ENCODE measurements at places on chromosomes 6 and 20.

GRCh38 chr6:159654483-159655098 lies 38.5 kb downstream of the SOD2 start:
- DNase-seq = peak; percentile 35

DNA sequence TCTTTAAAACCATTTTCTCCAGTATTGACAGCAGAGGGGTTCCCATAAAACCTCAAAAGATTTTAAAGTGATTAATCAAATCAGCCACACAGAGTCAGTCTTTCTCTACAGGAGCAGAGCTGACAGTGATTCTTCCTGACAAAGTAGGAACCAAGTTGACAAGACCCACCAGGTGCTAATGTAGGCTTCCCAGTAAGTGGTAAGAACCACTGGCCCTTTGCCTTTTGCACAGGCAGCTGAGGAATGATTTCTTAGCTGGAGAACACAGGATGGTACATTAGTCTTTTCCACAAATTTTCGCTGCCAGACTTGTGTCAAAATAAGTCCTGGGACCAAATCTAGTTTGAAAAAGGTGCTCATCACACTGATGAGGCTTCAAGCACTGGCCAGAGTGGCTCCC lies 95.8 kb downstream of the ARMC2 start:
- no peak for DNase-seq

GRCh38 chr6:139290787-139291311 lies 949 bp downstream of the TXLNB start:
- DNase-seq = no peak

- DNase-seq = no peak
Measured at GRCh38 chr6:150314230-150315188, 54.3 kb upstream of the IYD start.

GRCh38 chr20:58714340-58714922 lies 21.8 kb downstream of the NPEPL1 start:
- DNase-seq = no peak

DNA sequence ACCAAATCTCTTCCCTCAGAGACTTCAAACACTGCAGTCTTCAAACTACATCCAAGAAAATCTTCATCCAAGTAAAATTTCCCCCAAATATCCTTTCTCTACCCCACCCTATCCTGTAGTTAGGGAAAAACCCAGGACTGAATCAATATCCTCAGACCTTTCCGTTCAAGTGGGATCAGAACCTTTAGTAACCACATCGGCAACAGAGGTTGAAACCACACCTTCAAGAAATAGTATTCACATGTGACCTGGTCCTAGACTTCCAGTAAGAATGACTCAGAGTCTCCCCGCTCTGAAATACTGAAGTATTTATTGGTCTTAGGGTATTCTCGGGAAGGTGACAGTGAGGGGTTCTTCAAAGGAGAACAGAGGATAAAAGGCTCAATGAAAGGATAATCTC lies 8.7 kb downstream of the HLA-DPA1 start:
- DNase-seq = no peak

DNA sequence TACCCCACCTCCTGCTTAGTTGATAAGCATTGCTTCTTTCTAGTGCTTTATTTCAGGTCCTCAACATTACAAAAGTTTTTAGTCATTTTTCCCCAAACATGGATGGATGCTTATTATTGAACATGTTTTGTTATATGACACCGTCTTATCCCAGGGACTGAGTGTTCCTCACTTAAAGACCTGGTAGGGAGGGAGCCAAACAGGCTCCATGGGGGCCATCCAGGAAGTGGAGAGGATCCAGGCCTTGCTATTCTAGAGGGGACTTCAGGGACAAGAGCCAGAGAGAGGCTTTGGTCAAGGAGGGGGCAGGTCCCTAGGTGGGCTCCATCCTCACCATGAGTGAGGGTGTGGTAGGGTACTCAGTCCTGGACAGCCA lies 7.4 kb downstream of the SLC32A1 start:
- no peak for DNase-seq

GRCh38 chr6:128570680-128571063 lies 50.3 kb upstream of the PTPRK start:
- no peak for DNase-seq

DNA sequence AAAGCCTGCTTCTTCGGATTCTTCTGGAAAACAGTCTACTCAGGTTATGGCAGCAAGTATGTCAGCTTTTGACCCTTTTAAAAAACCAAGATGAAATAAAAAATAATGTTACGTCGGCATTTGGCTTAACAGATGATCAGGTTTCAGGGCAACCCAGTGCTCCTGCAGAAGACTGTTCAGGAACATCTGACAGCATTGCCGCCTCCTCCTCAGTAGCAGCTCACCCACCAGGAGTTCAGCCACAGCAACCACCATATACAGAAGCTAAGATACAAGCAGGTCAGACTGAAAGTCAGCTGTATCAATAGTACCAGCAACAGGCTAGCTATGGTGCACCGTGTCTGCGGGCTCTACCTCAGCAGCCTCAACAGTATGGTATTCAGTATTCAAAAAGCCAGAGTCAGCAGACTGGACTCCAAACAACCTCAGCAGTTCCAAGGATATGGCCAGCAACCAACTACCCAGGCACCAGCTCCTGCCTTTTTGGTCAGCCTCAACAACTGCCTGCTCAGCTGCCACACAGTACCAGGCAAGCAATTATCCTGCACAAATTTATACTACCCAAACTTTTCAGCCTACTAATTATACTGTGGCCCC lies 51.9 kb downstream of the BTBD9 start:
- DNase-seq = no peak

DNA sequence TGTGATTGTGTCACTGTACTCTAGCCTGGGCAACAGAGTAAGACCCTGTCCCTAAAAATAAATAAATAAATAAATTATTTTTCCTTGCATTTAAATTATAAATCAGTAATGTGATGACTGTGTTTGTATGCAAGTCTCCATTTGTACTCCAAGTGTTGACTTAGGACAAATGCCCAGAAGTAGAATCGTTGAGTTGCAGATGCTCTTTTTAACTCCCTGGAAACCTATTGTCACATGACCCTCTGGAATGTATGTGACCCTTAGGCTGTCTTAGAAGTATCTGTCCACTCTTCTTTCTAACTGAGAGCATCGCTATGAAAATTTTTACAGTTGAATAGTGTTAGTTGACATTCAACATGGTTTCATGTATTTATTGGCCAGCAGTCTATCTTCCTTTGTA lies 18.8 kb downstream of the OR2A4 start:
- no peak for DNase-seq

DNA sequence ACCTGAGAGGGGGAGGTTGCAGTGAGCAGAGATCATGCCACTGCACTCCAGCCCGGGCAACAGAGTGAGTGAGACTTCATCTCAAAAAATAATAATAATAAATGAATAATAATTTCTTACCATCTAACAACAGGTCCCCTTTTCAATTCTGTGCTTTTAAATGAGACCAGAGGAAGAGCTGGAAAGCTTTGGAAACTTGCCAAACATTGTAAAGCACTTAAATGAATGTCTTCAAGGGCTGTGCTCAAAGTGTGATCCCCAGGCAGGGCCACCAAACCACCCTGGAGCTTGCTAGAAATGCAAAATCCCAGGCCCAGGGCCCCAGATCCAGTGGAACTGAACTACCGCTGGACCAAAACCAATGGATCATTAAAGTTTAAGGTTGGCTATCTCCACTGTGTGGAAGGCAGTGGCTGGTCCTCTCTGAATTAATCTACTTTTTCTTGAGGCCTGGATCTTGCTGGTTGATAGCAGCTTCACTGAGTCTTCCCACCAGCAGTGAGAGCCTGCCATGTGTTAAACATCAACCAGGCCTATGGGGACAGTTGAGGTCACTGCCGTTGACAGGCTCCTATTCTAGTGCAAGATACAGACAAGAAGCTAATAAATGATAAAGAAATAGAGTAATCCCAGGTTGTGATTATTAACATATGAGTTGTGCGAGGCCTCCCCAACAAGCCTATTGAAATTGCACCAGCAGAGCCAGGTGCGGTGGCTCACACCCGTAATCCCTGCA lies 23.7 kb upstream of the TFAP2C start:
- no peak for DNase-seq

DNA sequence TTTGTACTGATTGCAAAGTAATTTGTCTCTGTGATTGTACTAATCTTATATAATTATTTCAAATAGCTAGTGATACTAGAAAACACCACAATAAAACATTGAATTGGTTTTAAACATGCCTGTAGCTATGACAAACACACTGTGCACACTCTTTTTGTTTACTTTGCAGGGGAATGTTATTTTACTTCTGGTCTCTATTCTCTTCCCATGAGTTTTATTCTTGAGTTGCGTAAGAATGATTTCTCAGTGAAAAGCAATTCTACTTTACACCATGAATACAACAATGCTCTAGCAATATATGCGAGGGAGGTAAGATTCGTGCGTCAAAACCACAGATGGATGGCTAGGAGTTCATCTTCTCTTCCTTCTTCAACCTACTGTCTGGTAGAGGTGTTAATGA lies 68.4 kb upstream of the PHACTR1 start:
- no peak for DNase-seq

- no peak for DNase-seq
Measured at GRCh38 chr6:33621711-33622388, 728 bp downstream of the ITPR3 start.

GRCh38 chr6:132952986-132953385 lies 138.6 kb downstream of the RPS12 start:
- DNase-seq = no peak

DNA sequence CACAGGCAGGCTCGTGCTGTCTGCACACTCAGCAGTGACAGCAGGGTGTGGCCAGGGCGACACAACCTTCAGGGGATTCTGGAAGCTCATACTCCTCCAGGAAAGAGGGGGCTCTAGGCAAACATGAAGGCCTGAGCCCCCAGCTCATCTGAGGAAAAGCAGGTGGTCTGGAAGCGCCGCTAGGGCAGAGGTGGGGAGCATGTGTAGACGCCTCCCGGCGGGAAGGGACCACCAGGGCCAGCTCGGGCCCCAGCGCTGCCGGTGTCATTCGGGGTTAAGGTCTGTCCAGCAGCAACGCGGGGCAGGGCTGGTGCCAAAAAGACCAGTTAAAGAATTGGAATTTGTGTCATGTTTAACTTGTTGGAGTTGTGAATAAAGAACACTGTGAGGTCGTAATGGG lies 39.3 kb upstream of the SYNJ2 start:
- no peak for DNase-seq

DNA sequence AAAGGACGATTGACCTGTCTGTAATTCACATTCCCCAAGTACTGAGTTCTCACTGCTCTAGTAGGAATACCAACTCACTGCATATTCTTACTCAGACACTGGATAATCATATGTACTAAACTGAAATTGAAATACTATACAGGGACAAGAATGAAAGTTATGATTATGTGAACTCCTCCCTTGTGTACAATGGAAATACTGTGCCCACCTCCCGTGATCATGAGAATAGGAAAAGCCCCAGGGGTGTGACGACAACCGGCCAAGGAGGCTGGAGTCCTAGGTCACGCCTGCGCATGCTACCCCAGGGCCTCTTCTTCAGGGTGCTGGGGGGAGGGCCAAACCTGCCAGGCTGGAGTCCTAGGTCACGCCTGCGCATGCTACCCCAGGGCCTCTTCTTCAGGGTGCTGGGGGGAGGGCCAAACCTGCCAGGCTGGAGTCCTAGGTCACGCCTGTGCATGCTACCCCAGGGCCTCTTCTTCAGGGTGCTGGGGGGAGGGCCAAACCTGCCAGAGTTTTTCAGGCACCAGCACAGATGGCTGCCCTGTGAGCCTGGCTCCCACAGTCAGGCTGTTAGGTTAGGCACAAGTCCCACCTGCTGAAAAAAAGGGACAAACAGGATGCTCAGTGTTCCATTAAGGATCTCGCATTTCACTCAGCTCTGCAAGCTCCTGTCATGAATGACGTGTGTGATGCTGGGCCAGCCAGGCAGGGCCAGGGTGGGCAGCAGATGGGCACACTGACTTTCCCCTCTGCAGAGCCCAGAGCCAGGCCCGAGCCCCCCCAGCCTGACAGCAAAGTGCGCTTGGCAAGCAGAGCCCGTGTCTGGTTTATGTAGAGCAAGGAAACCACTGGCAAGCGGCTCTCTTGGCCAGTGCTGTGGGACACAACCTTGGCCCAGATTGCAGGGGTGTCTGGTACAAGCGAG lies 107.7 kb downstream of the FOXF2 start:
- DNase-seq = no peak

DNA sequence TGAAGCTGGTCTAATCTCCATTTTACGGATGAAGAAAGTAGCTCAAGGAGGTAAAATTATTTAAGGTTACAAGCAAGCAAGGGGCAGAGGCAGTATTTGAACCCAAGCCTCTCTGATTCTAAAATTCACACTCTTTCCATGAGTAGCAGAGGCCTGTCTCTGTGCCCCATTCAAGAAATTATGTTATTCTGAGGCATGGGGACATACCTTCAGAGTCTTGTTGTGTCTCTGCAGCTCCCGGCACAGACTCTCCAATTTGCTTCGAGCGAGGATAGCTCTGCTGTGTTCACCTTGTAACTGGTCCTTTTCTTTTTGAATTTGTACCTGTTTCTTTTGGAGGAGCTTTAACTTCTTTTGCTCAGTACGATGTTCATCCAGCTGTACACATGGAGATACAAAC lies 21.5 kb downstream of the TXLNB start:
- no peak for DNase-seq

- DNase-seq = no peak
Measured at GRCh38 chr6:101400326-101401135, 7.0 kb downstream of the GRIK2 start.

GRCh38 chr6:16819752-16820151 lies 58.5 kb upstream of the ATXN1 start:
- DNase-seq = no peak

- no peak for DNase-seq
Measured at GRCh38 chr20:5770987-5771318, 20.8 kb downstream of the SHLD1 start.

DNA sequence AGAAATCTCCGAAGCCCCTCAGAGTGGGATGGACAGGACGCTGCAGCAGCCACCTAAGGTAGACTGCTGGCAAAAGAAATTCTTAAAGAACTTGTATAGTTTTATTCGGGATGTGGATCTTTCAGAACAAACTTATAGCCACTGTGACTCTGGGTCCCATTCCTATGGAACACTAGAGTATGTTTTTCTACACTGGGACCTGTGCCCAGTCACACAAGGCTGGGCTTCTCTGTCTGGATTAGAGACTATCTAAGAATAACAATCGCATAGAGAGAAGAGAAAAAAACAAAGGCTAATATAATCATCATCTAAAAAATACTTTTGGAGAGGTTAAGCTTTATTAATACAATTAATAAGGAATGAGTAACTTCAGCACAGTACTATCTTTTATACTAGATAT lies 28.9 kb downstream of the RMND1 start:
- no peak for DNase-seq
